ENCODE measurements at places on chromosomes 4 and X.

DNA sequence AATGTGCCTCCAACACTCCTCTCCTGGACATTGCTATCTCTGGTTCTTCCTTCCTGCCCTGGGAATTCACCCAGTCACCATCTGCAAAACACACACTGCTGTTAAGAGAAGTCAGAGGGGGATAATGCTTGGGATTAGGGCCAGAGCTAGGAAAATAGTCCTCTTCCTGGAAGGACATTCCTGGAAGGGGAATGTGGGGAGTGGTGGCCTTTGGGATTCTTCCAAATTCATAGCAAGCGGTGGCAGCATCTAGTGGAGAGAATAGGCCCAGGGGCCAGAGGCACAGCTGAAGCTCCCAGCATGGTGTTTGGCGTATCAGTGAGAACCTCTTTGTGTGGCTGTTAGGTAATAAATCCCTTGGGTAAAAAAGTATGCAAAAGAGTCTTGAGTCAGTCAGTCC, 34.3 kb downstream of the SHROOM4 start:
- DNase-seq: no peak

DNA sequence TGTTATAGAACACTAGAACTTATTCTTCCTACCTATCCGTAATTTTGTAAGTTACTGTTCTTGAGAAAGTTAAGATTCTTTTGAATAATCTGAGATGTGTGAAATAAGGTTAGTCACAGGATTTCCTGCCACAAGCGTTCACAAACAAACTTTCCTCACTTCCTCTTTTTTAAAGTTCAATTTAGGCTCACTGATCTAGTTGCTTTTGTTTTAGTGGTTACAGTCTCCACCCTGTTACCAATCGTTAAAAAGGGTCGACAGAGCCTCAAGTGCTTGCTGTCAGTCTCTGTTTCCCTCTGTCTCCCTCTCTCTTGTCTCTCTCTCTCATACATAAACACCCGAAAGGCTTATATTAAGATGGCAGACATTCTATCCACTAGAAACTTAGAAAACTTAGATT, 35.9 kb upstream of the STK26 start:
- no peak for DNase-seq

GRCh38 chr4:57182132-57182874, 72.1 kb upstream of the IGFBP7 start:
- no peak for DNase-seq

DNA sequence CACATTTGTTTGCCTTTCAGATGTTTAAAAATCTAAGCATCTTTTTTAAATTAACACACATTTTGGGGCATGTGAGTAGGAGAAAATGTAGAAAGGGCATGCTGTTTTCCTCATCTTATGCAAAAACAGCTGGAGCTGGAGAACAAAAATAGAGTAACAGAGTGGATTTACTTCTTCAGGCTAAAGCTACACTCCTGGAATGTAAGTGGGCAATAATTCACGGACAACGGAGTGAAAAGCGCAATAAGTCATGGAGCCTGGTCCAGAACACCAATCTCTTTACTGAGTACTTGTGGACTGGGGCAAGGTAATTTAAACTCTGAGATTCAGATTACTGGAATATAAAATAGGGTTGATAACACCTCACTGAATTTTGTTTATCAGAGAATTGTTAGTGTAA, 1018.8 kb upstream of the HS3ST1 start:
- DNase-seq: no peak

DNA sequence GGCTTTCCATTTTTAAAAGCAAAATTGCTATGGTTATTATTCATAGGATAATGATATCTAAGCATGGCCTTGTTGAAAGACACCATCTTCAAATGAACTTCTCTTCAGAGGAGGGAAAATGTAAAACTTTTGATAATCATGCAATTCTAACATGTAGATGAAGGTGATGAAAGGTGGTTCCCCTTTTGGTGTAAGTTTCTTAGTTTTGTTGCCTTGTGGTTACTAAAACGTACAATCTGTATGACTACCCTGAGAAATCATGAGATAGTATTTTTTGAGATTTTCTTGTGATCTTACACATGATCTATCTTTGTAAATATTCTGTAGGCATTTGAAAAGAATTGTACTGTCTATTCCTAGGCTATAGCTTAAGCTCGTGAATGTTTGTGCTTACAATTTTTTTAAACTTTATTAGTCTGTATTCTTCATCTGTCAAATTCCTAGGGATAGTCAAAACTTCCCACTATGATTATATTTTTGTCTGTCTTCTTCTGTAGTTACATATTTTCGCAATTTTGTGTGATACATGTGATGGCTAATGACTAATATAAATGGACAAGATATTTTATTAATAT, 47.5 kb downstream of the PTPN13 start:
- DNase-seq: no peak

GRCh38 chr4:187416216-187416615, 579.4 kb upstream of the ZFP42 start:
- DNase-seq: no peak

- DNase-seq: no peak
Measured at GRCh38 chr4:115370490-115370889, 257.1 kb upstream of the NDST4 start.

DNA sequence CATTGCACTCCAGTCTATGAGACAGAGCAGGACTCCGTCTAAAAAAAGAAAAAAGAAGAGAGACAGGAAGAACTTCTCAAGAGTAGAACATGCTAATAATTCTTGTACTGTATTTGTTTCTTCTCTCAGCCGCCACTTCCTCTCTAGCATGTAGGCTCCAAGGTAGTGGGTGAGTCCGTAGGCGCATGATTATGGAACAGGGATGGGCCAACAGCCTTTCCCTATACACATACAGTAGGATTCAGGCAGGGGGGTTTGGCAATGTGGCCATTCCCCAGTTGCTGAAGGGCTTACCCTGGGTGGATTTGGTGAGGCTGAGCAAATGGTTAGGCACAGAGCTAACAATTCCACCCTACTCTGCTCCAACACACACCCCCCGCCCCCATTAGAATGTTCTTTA, 35.0 kb upstream of the APLN start:
- DNase-seq: no peak

DNA sequence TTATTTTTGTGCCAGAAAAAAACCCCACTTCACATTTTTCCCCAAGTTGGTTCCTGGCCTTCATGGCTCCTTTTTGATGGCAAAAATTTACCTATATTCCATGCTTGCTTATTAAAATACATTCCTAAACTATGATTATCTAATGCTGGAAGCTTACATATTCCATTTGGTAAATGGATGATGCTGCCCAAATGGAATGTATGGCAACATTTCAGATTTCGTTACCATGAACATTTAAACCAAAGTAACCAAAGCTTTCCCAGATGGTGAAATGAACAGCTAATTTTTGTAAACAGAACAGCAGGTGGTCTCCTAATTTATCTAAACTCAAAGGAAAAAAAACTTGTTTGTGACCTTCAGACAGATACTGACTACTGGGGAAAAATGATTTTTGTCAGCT, 110.8 kb upstream of the TEX13A start:
- no peak for DNase-seq

GRCh38 chr4:112492321-112492720, 23.7 kb downstream of the NEUROG2 start:
- DNase-seq: no peak

DNA sequence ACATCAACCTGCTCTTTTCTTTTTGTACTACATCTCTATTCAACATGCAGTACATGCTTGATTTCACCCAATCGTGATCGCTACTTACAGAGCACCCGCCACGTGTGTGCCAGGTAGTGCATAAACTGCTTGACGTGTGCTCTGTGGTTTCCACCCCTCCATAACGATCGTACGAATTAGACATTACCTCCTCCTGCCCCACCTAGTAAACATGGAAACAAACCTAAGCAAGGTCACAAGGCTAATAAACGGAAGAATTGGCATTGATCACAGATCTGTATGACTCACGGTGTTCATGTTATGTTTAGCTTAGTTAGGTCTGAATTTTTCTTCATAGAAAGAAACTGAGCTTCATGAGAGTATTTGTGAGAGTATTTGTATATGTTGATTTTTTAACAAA, 64.1 kb downstream of the STX18 start:
- no peak for DNase-seq

DNA sequence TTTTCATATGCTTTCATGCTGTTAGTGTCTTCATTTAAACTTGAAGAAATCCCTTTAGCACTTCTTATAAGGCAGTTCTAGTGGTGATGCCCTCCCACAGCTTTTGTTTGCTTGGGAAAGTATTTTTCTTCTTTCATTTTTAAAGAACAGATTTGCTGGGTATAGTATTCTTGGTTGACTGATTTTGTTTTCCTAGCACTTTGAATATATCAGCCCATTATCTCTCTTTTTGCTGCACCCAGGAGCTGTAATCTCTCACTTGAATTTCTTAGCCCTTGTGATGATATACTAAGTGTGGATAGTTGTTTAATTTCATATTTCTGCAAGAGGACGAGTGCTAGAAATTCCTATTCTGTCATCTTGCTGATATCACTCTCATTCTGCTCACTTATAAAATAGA, 283.7 kb downstream of the GPAT3 start:
- DNase-seq: no peak

DNA sequence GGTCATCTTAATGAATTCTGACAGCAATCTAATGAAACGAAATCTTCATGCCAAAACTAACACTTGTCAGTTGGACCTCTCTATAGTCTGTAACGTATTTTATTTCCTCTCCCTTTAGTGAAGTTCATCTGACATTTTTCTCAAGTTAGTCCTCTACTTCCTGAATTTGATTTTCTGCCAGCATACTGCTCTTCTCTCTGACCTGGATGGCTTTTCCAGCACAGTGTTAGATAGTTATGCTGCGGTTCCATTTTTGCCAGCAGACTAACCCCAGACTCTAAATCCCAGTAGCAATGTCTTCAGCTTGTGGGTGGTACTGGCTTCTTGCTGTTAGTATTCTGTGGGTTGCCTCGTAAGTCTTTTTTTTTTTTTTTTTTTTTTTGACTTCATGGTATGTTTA, 146.7 kb upstream of the VEGFC start:
- no peak for DNase-seq

DNA sequence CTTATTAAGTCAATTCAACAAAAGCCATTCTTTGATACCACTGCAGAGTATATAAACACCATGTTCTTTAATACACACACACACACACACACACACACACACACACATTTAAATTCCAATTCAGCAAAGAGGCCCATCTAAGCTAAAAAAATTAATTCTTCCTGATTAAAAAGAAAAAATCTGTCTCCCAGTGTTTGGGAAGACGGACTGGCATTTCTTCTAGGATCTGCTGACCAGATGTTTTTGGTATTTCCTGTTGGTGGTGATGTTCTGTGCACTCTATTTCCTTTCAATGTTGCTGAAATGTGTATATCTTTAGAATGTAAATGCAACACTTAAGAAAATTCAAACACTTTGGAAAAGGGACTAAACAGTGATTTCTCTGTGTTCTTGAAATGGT, 243.8 kb downstream of the THOC2 start:
- no peak for DNase-seq

DNA sequence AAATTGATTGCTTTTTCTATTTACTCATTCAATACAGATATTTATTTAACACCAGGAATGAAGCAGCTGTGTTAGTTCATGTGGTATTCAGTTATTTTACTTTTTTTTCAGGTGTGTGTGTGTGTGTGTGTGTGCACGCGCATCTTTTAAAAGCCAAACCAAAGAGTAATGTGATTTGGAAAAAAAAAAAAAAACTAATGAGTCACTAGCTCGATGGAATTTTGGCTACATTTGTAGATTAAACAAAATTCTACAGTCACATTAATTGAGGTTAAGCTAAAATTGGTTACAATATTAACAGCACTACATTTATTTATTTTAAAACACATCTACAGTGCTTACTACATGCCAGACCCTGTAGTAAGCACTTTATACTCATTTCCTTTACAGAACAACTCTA, 66.8 kb downstream of the HHIP start:
- no peak for DNase-seq

GRCh38 chrX:39227371-39227770, 426.1 kb downstream of the MID1IP1 start:
- no peak for DNase-seq

DNA sequence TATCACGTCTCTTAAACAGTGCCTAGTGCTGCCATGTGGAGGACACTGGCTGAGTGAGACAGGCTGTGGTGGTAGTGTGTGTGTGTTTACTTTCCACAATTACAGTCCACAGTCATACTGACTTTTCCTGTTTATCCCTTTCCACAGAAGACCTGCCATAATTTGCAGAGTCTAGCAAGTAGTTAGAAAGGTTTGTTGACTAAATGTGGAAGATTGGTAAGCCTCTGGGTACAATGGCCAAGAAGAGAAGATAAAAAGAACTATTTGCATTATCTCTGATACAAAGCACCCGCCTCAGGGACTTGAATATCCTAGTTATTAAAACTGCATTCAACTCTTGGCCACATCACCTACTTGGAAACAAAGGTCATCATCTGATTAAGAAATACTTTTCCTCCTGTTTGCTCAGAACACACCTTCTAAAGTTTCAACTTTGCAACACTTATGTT, 89.1 kb downstream of the FAM13A start:
- DNase-seq: no peak

GRCh38 chrX:21735768-21736127, 22.2 kb downstream of the SMPX start:
- no peak for DNase-seq

DNA sequence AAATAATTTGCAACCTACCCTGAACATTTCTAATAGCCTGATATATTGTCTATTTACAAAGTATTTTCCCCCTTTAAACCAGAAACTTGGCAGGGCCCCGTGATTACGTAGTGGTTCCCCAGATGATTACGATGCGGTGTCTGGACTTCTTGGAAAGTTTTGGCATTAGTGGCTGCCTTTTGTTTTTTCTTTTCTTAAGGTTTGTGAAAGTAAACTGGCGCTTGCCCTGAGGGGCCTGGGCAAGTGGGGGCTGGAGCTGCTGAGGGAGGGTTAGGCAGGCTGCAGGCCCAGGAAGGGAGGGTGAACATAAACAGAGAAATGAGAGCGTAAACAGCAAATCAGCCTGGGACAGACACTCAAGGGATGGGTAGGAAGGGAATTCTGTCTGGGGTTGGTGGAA, 123.6 kb upstream of the MSX1 start:
- no peak for DNase-seq

DNA sequence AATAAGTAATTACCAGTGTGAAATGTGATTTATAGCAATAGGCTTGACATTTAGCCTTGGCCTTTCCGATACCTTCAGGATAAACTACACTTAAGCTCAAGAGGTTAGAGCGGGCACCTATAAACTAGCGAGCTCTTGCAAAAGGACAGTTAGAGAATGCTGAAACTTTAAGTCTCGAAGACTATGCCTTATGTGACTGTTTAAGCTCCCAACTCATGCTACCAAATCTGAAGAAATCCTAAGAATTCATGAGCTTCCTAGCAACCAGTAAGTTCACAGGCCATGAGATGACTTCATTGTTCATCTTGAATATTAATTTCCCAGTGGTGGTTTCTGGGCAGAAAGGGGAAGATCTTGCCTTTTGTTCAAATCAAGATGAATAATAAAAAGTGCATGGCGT, 4.7 kb downstream of the STOX2 start:
- DNase-seq: no peak

GRCh38 chr4:5931526-5931925, 38.6 kb upstream of the CRMP1 start:
- no peak for DNase-seq

GRCh38 chrX:153925387-153925738, 701 bp downstream of the ARHGAP4 start:
- no peak for DNase-seq

GRCh38 chr4:157994863-157995262, 178.0 kb downstream of the GASK1B start:
- no peak for DNase-seq

Measured in SK-N-DZ (cell line).